NCI-H526 (cell line): ENCODE measurements at places on chromosomes 1 and 21.

DNA sequence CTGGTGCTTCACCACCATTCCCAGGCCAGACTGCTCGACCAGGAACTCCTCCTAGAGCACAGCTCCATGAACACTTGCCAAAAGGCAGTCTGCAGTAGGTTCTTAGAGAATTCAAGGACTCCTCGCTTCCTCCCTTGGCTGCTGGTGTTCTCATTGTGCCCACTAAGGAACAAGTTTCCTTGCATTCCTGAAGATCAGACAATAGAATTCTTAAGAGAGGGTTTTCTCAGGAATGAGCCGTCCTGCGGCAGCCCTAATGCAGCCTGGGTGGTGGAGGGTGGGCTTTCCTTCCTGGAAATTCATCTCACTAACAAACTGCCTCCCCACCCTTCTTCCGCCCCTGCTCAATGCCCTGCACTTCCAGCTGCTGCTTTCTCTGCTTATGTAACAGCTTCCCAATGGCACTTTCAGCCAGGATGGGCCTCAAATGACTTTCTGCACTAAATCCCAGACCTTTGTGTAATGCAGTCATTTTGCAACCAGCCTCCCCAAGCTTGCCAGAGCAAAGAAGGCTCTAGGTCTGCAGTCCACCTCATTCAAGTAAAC lies 287.9 kb downstream of the PLPP3 start:
- no peak for DNase-seq

DNA sequence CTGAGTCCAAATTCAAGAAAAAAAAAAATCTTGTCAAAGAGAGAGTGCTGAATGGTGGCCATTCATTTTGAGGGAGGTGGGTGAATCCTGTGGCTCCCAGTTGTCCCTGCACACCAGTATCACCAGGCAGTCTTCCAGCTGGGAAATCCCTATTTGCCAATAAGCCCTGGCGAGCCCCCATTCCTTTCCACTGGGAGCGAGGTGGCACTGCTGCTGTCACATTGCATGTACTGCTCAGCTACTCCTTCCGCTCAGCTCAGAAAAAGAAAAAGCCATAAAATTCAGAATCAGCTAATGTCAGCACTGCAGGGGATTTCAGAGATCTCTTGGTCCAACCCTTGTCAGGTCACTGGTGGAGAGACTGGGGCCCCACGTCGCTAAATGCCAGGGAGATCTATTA lies 298.5 kb downstream of the OMA1 start:
- no peak for DNase-seq

DNA sequence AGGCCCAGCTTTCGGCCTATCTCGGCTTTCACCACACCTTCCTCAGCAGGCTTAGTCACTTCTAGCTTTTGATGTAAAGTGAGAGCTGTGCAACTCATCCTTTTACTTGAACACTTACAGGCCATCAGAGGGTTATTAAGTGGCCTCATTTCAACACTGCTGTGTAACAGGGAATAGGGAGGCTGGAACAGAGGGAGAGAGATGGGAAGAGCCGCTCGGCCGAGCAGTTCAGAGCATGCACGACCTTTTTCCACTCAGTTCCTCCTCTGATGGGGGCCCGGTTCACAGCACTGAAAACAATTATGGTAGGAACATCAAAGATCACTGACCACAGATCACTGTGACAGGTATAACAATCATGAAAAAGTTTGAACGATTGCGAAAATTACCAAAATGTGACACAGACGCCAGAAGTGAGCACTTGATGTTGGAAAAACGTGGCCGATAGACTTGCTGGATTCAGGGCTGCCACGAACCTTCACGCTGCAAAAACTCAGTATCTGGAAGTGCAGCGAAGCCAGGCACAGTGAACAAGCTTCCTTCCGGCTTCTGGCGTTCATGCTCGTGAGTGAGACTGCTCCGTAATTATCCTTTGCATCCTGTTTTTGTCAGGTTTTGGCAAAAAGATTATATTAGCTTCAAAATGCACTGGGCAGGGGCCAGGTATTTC lies 28.6 kb downstream of the AGPAT3 start:
- no peak for DNase-seq

DNA sequence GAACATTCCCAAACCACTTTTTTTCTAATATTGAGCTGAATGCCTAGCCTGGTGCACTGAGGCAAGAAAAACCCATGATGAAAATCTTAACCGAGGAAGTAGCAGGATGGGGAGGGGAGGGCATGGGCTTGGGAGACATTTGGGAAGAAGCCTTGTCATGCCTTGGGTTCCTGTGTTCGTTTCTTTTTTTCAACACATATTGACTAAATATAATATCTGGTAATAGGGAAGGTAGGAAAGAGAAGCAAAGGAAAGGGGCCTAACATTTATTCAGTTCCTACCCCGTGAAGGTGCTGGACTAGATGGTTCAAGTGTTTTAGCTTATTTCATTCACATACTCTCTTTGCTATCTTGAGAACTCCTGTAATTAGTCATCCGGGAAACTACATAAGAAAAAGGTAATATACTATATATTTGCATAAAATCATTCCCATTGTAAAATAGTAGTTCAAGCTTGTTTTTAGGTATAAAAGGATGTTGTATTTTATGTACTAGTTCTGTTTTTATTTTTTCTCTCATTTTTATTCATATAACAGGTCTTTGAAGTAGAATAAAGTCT lies 62.1 kb downstream of the ST3GAL3 start:
- no peak for DNase-seq

DNA sequence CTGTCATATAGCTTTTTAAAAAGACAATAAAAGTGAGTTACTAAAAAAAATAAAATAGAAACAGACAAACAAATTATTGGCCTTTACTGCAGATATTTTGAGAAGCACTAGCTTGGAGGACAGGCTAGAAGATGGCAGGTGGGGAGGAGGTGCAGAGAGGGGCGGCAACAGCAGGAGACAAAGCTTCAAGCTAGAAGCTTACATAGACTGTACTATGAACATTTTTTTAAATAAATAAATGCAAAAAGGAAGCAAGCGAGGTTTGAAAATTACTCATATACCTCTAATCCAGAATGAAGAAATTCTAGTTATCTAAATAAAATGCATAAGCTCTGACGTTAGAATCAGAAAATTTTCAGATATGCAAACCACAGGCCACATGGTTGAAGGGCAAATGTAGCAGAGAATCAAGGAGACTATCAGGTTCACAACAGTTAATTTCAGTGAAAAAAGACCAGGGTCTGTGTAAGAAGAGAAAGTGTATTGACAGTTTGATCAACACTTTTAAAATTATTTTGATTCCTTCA lies 54.9 kb downstream of the NRIP1 start:
- no peak for DNase-seq

DNA sequence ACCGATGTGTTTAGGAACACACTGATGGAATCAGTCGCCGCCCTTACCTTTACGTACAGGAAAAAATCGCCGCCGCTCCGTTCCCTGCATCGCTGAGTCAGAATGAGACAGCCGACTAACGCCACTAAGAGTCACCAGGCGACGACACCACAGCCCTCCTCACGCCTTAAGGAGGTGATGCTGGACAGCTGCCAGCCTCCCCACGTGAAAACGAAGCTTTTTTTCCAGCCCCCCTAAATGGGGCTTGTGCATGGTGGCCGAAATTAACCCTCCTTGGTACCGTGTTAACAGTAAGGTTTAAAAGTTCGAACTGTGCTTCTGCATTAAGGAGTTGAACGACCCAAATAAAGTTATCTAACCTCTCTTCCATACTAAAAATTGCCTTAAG lies 511 bp downstream of the DNTTIP2 start:
- DNase-seq: no peak

GRCh38 chr1:54274448-54274847 lies 74.5 kb downstream of the MRPL37 start:
- DNase-seq: no peak

DNA sequence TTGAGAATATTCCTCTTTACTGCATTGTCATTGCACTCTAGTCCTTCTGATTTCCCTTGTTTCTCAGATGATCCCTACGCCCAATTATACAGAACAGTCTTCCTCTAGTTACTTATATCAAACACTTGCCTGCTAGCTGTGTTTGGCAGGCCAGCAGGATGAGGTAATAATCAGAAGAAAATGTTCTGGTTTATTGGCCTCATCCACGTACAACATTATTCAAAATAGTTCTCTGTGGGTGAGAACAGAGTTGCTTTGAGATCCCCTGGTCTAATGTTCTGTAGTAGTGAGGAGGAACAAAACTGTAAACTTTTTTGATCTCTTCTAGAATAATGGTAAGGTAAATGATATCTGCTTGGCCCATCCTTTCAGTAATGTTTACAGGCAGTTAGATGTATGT lies 22.3 kb upstream of the C1orf105 start:
- DNase-seq: no peak

DNA sequence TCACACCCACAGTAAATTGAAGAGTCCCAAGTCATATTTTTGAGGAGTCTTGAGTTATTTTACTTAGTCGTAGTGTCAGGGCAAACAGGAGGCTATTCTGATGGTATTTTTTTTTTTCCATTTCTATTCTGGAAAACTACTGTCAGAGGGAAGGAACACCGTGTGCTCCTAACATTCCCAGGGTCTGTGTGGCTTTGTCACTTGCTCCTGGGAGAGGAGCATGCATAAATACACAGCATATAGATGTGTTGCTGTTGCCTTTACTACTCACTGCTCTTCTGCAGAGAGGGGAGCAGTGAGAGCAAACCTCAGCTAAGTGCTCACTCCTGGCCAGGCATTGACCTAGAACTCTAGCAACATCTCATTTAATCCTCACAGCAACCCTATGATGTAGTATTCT lies 45.8 kb downstream of the COLGALT2 start:
- DNase-seq: no peak

DNA sequence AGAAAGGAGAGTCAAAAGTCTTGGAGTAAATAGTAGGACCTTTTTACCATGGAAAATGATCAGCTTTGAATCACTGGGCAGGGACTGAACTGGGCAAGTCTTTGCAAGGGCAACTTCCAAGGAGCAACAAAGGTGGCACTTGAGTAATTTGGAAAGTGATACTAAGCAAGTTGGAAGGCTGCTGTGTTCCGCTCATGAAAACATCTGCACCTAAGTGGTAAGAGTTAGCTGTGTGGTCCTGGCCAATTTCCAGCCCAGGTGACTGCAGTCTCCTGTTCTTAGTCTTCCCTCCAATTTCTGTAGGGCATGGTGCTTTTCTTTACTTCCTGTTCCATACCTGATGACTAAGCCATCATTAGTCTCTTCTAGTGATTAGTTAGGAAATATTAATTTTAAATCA lies 35.5 kb upstream of the PRDM2 start:
- no peak for DNase-seq

DNA sequence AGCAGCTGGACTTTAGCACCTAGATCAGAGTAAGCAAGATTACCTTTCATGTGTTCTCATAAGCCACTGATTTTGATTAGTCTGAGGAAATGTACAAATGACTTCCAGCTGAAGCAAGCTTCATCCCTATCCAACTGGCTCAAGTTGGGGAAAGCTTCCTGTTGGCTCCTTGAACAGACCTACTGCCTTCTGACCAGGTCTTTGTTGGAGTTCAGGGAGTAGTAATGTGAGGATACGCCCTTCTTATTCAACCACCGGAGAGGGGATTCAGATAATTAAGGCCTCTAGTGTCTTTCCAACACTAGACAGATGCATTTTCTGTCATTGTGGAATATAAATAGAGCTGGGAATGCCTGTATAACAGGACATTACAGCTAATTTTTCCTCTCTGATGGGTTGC lies 268.9 kb downstream of the TGFB2 start:
- no peak for DNase-seq
